Esophagus mucosa (tissue), 1 donor: ENCODE measurements at places on chromosomes 3 and 15.

- peak; percentile 58 for ATAC-seq
Observed at GRCh38 chr3:190092250-190092649, 28.4 kb downstream of the P3H2 start.

- ATAC-seq: no peak
Observed at GRCh38 chr3:178827285-178827856, 244.2 kb downstream of the ZMAT3 start.

GRCh38 chr15:88194162-88194561 is 62.4 kb downstream of the NTRK3 start:
- ATAC-seq: no peak

DNA sequence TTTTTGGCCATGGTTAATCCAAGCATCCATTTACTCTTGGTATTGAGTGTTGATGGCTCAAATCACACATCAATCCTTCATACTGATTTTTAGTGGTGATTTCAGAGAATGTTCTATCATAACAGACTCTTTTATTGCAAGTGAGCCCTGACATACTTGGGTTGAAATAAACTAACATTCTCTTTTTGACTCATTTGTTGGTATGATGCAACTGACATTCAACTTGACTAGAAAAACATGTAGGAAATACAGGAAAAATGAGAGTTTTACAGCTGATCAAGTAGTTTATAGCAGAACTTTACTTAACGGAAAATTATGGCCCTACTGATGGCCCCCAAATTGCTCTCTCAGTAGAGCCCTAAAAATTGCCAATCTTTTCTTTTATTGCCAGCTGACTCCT is 173.9 kb upstream of the CD96 start:
- ATAC-seq: no peak

DNA sequence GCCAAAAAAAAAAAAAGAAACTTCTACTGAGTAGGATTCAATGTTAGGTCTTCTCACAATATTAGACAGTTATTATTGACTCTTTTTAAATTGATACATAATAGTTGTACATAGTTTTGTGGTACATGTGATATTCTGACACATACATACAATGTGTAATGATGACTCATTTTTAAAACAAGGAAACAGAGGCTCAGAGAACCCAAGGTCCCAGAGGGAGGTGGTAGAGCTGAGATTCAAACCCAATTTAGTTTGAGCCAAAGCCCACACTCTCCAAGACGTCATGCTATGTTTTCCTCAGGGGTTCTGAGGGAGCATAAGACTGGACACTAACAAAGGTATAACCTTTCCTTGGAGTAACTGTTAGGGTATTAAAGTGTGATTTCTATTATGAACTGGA is 40.6 kb downstream of the MYO5C start:
- ATAC-seq: peak; percentile 53

DNA sequence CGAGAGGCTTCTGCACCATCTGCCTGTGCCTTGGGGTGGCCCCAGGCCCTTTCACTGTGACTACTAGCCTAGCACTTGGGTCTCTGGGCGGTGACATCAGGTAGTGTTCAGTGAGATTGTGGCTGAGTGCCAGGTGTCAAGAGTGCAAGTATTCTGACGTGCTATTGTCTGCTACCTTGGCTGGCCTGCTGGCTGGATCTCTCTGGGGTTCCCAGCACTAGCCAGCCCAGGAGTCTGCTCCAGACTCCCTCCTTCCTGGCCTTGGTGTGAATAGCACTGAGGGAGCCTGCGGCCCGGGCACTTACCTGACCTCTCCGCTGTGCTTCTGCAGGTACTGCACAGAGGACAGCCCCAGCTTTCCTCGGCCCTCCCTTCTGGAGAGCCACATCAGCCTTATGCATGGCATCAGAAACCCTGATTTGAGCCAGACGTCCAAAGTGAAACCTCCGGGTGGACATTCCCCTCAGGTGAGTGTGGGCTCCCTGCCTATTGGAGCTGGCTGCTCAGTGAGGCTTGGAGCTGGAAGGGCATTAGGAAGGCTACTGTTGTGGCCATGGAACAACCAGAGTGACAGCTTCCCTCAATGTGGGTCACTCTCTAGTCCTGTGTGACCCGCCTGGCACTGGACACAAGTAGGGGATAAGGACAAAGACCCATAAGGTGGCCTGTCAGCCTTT is 17.5 kb upstream of the ALPK3 start:
- no peak for ATAC-seq

GRCh38 chr3:114902691-114903101 is 244.4 kb downstream of the ZBTB20 start:
- no peak for ATAC-seq

- no peak for ATAC-seq
Observed at GRCh38 chr3:143910756-143911155, 60.9 kb upstream of the DIPK2A start.

DNA sequence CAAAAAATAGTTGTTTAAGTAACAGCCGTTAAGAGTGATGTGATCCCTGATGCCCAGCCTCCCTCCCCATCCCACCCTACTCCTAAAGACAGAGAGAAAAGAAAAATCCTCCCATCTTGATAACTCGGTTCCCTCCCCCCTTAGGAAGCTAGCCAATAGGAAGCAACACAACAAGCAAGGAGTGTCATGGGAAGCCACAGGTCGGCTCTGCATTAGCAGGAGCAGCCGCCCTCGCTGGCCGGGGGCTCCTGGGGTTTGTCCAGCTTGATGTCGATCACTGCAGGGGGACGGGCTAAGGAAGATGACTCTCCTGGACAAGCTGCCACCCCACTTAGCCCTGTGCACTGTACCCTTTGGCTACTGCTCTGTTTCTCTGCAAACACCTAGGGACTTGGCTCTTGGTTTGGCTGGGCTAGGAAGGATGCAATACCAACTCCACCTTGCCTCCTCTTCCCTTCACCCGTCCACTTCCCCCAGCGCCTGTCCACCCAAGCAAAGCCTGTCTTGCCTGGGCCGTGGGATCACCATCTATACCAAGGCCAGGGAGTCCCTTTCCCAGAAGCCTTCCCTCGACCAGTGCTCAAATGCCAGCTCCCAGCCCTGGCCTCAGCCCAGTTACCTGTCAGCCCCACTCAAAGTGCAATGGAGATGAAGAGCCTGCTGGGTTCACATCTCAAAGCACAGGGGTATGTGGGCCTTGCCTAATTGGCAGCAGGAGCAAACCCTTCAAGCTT is 23.1 kb downstream of the SRPRB start:
- no peak for ATAC-seq

DNA sequence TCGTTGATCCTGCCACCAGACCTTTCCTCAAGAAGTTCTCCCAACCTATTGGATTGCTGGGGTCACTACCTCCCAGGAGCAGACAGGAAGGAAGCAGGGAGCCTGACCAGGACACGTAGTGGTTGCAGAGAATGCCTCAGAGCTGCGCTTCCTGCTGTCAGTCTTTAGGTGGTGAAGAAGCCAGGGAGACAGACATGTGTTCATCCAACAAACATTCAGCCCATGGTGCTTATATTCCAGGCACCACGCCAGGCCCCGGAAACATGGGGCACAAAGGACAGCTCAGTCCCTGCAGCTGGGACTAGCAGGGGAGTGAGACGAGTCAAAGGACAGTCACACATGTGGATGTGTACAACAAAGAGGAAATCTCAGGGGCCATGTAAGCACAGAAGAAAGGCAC is 26.0 kb upstream of the CORO2B start:
- no peak for ATAC-seq

GRCh38 chr15:43911235-43911781 is 84.5 kb downstream of the WDR76 start:
- ATAC-seq: peak; percentile 72

DNA sequence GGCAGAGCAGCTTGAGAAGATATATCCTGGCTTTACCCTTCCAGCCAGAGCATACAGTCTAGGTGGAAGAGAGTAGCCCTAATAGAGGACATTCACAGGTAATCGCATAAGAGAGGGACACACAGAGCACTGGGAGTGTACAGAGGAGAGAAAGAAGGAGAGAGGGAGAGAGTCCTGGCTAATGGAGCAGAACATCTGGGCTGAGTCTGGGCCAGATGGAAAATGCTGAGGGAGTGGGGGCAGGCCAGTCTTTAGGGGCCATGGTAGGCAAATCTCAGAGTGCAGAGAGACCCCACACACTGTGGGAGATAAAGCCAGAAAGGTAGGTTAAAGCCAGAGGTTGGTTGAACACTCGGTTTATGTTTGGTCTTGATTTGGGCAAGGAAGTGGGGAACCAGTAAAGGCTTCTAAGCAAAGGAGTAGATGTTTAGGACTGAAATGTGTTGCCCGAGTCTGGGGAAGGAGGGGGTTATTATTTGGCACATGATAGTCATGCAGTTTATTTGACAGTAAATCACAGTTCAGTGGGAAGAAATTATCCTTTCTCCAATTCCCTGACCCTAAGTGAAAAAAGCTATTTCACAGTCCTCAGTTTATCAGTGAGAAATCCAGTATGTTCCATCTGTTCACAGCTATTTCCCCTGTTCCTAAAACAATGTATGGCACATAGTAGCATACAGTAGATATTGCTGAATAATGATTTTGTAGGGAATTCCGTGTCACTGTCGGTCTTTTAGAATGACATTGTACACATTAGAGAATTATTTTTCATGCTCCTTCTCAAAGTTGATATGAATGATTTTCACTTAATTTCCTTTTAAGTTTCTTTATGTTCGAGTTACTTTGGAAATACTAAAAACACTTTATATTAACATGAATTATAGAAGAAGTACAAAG is 45.7 kb downstream of the PDHB start:
- ATAC-seq: no peak

GRCh38 chr15:92346063-92346462 is 47.6 kb upstream of the ST8SIA2 start:
- ATAC-seq: no peak

- no peak for ATAC-seq
Observed at GRCh38 chr3:182238126-182238525, 526.4 kb downstream of the SOX2 start.

- no peak for ATAC-seq
Observed at GRCh38 chr15:47870300-47870955, 153.1 kb downstream of the SEMA6D start.

DNA sequence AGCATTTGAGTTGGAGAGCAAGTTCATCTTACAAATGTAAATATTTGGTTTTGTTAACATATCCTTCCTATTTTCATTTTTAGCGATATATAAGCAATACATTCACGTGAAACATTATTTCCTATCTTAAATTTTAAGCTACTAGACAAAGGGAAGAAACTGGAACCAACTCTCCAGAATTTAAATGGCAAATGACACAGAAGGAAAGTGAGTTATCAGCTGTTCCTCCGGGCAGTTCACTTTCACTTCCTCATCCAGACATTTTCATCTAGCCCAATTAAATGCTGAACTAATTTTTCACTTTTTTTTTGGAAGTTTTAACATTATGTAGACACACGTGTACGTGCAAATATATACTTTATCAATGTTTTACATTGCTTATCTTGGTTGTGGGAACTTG is 58.7 kb downstream of the MORC1 start:
- no peak for ATAC-seq

- ATAC-seq: no peak
Observed at GRCh38 chr3:117674321-117674720, 964.7 kb downstream of the TUSC7 start.

DNA sequence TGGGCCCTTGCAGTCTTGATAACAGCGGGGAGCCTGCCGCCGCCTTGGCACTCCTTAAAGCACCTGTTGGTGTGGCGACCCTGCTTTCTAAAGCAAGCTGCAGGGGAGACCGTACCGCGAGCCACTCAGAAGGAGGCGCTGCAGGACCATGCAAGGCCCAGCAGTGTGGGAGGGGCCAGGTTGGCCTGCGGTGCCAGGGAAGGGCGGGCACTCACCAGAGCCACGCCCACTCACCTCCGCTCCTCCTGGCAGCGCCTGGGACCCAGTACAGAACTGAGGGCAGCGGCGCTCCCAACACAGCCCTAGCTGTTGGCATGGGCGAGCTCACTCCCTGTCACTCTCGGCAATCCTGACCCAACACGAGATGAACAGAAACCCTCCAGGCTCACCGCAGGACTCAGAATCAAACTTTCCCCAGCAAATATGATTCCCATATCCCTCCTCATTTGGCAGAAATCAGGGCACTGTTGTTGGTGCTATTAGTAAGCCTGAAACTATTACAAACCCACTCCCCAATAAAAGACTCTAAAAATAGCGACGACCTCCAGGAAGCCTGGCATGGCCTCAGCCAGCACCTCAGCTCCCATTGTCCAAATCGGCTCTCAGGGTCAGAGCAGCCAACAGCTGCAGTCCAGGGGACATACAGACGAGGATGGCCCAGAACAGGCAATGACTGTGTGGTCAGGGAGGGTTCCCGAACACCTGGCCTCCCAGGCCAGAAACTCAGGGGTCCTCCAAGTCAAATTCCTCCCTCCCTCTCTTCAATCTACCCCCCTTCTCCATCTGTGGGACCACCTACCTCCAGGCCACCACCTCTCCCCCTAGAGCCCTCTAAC is 77.2 kb downstream of the TBC1D2B start:
- ATAC-seq: peak; percentile 71

DNA sequence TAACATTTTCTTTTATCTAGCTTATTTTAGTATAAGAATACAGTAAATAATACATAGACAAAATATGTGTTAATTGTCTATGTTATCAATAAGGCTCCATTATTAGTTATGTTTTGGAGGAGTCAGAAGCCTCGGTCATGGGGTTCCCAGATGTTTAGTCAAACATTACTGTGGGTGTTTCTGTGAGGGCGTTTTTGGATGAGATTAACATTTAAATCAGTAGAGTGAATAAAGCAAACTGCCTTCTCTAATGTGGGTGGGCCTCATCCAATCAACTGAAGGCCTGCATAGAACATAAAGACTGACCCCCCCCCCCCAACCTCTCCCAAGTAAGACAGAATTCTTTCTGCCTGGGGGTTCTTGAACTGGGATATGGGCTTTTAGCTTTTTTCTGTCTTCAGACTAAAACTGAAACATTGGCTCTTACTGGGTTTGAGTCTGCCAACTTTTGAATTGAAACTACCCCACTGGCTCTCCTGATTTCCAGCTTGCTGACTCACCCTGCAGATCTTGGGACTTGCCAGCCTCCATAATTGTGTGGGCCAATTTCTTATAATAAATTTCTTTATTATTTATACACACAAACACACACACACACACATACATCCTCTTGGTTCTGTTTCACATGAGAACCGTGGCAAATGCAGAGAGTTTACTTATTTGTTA is 192.0 kb downstream of the TPRG1 start:
- ATAC-seq: no peak

DNA sequence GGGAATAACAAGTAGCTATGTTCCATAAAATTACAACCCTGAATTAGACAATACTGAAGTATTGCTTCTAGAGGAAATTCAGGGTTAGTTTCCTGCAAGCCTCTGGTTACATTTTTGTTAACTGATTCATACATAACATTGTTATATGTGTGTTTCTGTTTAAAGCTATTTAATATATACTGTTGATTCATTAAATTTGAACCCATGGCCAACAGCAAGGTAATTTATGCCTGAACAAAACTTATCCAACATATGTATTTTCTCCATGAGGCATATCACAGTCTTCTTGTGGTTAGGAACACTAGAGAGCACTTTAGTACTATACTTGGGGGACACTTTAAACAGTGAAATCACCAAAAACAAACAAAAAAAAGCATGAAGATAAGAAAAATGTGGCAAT is 47.7 kb upstream of the PTX3 start:
- ATAC-seq: no peak

- peak; percentile 57 for ATAC-seq
Observed at GRCh38 chr3:99532246-99532645, 106.1 kb upstream of the COL8A1 start.
